ENCODE measurements at places on chromosomes 1 and 21. TPM values are rescaled to one million over a fixed set of nuclear protein-coding genes. Genes with fewer than 3 reads are reported as not detected.

SLC45A3 gene
- total RNA-seq: 0.29 TPM

ADORA3 gene
- 0.51 TPM for total RNA-seq

LCE1A gene
- total RNA-seq: not detected

NHLH1 gene
- 0.38 TPM for total RNA-seq

FAM151A gene
- not detected for total RNA-seq

TFF3 gene
- not detected for total RNA-seq

ANGPTL3 gene
- not detected for total RNA-seq

TARS2 gene
- 49.7 TPM for total RNA-seq

GJA8 gene
- not detected for total RNA-seq

LYPD8 gene
- total RNA-seq: not detected

ORC1 gene
- total RNA-seq: 39.8 TPM

GIPC2 gene
- 0.35 TPM for total RNA-seq

OR6N2 gene
- total RNA-seq: not detected

DNA sequence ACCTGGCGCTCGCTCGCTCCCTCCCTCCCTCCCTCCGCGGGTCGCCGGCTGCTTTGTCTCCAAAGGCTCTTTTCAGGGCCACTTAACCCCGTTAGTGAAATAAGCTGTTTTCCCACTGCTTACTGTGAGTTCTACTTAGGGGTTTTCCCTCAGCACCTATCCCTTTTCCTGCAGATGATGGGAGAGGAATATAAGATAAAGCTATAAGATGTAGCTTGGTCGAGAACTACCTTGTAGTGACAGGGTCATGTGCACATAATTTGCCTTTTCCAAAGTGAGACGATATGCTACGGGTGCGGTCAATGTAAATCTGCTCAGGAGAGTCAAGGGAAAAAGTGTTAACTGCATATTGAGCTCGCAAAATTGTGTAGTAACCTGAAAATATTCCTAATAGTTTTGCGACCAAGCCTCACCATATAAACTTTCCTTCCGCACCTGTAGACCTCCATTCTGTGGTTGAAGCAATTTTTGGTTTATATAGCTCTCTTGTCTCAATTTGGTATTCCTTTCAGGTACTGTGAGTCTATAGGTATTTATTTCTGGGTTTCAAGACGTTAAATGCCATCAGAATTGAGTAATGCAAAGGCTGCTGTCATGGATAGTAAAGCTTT is 55.8 kb upstream of the BOLA1 start:
- no peak for DNase-seq

DNA sequence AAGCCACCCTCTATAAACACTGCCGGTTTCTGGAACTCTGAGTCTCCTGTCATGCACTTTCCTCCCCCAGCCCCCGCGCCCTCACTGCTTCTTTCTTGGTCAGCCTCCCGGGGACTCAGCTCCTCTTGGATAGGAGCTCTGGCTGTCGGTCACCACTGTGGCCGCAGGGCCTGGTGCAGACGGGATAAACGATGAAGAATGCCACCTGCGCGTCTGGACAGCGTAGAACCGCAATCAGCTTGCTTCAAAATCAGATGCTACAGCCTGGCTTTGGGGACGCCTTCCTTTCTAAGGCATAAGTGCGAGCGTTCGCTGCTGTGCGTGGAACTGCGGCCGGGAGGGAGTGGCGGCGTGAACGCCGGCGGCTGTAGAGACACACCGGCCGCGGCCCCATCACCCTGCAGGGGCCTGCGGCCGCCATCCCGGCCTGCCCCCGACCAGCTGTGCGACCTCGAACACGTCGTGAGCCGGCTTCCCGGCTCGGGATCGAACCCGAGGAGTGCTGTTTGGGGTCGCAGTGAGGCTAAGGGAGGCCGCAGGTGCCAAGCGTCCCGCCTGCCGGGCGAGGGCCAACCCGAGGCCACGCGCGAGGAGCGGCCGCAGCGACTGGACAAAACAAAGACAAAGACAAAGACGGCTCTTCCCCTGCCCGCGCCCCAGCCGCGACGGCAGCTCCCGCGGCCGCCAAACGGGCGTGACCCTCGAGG is 688 bp downstream of the PTTG1IP start:
- no peak for DNase-seq

GRCh38 chr1:226993814-226994585 is 53.9 kb downstream of the COQ8A start:
- DNase-seq: no peak

- DNase-seq: no peak
These were observed 45.8 kb downstream of the GDAP2 start for GRCh38 chr1:117883616-117884015.

DNA sequence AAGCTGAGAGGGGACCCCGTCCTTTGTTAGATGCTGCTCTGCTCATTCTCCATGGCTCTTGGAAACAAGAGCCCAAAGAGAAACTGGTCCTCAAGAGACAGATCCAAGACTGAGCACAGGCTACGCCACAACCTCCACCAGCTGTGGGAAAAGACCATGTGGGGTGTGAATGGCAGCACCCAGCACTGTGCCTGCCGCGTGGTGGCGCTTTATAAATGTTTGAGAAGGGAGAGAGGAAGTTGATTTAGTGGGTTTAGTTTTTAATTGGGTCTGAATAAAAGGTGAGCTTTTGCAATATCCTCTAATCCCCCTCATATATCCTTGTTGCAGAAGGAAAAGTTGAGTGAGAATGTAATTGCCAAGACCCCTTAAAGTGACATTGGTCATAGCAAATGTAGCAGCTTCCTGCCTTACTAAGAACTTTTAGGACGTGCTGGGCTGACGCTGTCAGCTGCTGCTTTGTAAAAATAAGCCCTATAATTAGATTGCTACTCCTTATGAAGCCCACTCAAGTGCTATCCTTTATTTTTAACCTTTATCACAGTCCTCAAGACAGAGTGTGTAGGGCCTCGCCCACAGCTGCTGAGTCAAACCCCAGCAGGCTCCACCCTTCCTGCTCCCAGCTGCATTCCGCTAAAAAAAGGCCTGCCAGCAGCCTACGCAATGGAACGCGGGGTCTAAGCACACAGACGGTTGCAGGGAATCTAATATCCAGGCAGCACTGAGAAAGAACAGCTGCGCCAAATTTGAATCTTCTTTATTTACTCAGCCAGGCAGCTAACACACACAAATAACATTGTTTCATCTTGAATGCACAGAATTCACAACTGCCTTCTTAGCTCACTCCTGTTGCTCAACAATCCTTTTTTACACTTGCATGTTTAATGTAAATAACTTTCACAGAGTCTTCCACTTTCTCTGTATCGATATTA is 47.4 kb upstream of the PRDX6 start:
- peak; percentile 46 for DNase-seq

- no peak for DNase-seq
These were observed 633 bp downstream of the DMRTA2 start for GRCh38 chr1:50422675-50422945.

- DNase-seq: no peak
These were observed 54.2 kb upstream of the NFIA start for GRCh38 chr1:61028136-61028535.

- no peak for DNase-seq
These were observed 201.4 kb downstream of the CHRM3 start for GRCh38 chr1:239587574-239588369.

DNA sequence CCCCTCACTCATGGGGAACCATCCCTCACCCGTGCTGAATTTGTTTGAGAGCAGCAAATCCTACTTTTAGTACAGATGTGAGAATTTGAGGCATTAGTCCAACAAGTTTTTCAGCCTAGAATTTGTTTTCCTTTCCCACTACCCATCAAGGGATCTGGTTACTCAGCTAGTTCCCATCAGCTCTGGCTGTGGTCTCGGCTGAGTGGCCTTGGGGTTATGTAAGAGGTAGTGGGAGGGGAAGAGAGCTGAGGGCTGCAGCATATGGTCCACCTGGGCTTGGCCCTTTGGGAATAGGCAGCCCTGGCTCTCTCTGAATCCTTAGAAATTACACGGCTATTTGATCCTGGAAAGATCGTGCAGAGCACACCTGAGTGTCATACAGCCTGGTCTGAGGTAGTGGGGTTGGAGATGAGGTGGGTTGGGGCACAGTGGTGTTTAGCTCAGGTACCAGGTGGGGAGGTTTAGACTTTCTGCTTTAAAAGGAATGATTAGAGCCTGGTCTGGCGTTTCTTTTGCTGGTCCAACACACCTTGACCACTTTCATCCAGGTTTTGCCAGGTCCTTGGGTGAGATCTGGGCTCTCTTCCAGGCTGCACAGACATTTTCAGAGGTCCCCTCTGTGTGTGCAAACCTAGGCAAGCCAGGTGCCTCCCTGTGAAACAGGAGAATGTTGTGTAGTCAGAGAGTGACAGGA is 4.2 kb downstream of the GSTM4 start:
- no peak for DNase-seq

- DNase-seq: peak; percentile 60
These were observed 16.1 kb upstream of the LRRC8D start for GRCh38 chr1:89804642-89805237.

- DNase-seq: no peak
These were observed 1.8 kb downstream of the PLPP3 start for GRCh38 chr1:56577406-56578137.

GRCh38 chr1:235503403-235504121 is 690 bp downstream of the B3GALNT2 start:
- DNase-seq: peak; percentile 7

GRCh38 chr1:75950176-75950575 is 18.0 kb upstream of the ASB17 start:
- no peak for DNase-seq

DNA sequence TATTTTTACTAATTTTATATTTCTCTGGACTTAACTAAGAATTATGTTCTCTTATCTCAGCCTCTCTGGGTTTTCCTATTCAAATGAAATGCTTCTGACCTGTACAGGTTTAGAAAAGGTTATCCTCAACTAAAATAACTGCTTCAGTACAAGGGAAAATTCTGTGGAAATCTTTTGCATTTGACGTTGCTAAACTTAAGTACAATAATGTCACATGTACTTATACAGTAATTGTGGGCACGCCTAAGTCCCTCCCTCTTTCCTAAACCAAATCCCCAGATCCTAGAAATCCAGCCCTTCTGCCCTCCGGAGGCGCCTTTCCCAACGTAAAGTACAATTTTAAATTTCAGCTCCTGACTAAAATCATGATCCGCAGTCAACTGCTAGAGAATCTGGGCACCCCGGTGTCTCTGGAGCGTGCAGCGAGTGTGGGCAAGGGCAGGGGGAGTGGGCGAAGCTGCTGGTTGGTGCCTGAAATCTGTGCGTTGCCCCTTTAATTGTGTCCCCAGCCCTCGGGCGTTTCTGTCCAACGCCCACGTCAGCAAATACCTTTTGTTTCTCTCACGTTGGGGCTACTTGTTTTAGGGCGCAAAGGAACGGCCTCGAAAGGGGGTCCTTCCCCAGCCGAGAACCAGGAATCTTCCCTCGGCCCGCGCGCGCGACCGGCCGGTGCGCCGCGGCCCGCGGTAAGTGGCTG is at the start of gene ZBTB8A:
ZBTB8A (plus strand) TSS at position 541 of the 697 bp plus-strand sequence. CDS start 53,505 bp downstream, outside the sequence.
- DNase-seq: no peak

DNA sequence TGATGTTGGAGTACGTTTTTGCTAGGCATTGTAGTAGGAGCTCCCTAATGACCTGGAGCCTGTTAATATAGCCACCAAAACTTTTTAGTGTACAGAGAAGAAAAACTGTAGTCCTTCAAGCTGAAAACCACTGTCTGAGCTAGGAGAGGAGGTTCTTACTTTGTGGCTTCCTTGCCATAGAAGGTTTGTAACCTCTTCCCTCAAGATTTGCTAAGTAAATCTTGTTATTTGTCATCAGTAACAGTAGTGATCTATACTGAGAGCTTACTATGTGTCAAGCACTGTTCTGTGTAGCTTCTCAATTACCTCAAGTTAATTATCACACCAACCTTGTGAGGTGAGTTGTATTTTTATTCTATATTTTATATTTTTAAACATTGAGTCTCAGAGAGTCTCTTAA is 21.2 kb upstream of the LRRC8C start:
- peak; percentile 63 for DNase-seq

- DNase-seq: no peak
These were observed 7.6 kb downstream of the TCEA3 start for GRCh38 chr1:23416964-23417363.

DNA sequence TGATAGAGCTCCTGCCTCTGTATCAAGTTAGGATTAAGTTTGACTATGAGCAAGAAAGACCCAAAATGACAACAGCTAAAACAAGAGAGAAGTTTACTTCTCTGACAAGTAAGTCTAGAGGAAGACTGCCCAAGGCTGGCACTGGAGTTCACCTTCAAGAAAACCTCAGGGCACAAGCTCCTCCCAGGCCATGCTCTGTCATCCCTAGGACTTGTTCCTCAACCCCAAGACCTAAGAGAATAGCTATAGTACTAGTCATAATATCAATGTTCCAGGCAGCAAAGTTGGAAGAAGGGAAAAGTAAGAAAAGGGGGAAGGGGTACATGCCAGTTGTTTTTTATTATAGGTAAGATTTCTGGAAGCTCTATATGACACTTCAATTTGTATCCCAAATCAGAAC is 26.4 kb upstream of the DARS2 start:
- no peak for DNase-seq

All from CD8-positive, alpha-beta memory T cell (primary cell).